ENCODE measurements at places on chromosomes 6 and 20.

- DNase-seq, result no peak
These were observed 8.8 kb upstream of the THBD start for GRCh38 chr20:23058240-23058639.

DNA sequence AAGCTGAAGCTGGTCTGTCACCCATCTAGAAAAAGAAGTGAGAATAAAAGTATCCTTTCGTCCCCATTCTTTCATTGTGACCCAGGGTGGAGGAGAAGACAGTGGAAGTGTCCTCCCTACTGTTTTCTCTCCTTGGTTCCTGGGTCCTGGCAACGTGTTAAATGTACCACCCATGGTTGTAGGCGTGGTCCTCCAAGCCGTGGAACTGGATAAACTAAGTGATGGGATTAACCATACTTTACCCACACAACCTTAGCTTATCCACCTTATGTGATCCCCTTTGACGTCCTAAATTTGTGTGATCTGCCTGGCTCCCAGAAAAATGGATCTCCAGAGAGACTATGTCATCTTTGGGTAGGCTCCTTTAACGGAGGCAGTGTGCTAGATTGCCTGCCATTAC, 47.4 kb downstream of the HLA-DPB1 start:
- no peak for DNase-seq

- no peak for DNase-seq
These were observed 1.7 kb upstream of the FBXO5 start for GRCh38 chr6:152984513-152984872.

- no peak for DNase-seq
These were observed at the start of gene MMP24 for GRCh38 chr20:35226126-35226883. Gene MMP24 (plus strand): TSS chr20:35226690. CDS start chr20:35226739, 49 bp downstream.

DNA sequence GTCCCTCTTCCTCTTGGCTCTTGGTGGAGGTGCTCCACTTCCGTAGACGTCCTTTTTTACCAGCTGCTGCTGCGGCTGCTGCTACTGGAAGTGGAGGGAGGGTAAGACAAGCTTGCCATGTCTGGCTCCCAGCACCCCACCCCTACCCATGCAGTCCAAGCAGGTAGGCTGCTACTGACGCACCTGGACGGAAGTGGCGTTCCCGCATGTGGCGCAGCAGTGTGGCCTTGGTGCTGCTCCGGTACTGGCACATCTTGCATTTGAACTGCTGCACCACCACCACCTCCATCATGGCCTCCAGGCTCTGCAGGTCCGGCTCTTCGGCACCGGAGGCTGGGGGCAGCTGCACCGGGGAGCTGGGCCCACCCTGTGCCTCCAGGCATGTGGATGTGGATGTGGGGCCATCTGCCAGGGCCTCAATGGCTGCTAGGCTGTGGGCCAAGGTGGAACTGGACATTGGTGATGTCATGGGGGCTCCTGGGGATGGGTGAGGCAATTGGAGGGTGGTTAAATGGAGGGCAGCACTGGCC, 4.4 kb downstream of the ZNF335 start:
- no peak for DNase-seq

GRCh38 chr6:148700047-148700715, 46.6 kb upstream of the UST start:
- DNase-seq, result no peak

GRCh38 chr6:160667639-160668481, 3.8 kb upstream of the LPA start:
- no peak for DNase-seq

- no peak for DNase-seq
These were observed 182.6 kb upstream of the NOX3 start for GRCh38 chr6:155638200-155638599.

DNA sequence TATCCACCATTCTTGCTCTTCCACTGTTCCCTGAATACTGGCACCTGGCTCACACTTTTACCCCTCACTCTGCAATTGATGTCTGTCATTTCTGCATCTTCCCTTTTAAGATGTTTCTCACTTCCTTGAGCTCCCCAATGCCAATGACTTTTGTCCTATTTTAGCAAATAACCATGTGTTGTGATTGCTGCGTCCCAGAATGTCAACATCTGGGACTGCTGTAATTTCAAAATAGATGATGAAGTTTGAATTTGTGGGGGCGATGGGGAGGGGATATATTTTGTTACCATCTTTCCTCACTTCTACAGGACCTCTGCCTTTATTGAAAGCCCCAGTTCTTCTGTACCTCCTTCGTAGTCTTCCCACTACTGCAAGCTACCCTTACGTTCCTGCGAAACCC, 40.0 kb upstream of the ADGRF5 start:
- DNase-seq, result no peak

DNA sequence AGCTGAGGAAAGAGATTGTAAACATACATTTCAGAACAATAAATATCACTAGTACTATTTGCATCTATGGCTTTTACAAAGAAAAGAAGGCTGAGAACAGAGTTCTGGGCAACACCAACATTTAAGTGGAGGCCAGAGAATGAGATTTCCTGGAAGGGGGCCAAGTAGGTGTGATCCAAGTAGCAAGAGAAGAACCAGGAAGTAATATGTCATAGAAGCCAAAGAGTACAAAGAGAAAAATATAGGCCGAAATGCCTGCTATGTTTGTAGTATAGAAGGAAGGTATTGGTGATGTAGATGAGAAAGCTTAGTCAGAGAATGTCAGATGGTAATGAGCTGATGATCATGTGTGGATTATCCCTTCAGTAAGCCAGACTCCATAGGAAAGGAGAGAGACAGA, 94.5 kb downstream of the PERP start:
- DNase-seq, result no peak

GRCh38 chr20:21615617-21616080, 89.8 kb upstream of the PAX1 start:
- DNase-seq, result peak; percentile 40

DNA sequence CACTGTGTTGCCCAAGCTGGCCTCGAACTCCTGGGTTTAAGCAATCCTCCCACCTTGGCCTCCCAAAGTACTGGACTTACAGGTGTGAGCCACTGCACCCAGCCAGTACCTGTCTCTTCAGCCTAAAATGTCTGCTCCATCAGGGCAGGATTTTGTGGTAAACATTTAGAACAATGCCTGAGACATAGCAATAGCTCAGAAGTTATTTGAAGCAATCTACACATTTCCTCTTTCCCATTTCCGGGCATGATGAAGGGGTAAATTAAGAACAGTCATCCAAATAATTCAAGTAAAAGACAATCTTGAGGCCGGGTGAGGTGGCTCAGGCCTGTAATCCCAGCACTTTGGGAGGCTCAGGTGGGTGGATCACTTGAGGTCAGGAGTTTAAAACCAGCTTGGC, 69.0 kb upstream of the ZNF217 start:
- DNase-seq, result no peak

- no peak for DNase-seq
These were observed 240.0 kb downstream of the ANKRD60 start for GRCh38 chr20:57988422-57988821.

- no peak for DNase-seq
These were observed 8.4 kb downstream of the ADIG start for GRCh38 chr20:38589351-38589750.

GRCh38 chr6:138206862-138207261, 11.4 kb downstream of the PBOV1 start:
- no peak for DNase-seq

DNA sequence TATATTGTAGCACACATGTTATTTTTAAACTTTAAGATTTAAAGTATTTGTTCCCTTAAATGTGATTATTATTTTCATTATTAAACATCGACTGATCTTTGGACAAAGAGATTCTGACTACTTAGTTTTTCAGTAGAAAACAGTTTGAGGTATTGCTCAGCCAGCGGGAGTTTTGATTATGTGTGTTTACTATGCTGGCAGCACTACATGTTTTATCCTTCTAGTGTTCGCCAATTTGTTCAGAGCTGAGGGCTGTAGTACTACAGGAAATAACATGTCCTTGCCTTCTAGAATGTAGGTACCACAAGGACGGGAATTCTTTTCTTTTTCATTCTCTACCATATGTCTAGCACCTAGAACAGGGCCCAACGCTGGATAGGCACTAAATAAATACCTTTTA, 11.1 kb upstream of the LCA5 start:
- no peak for DNase-seq

- DNase-seq, result no peak
These were observed 171.4 kb downstream of the MYLK4 start for GRCh38 chr6:2579241-2579761.

DNA sequence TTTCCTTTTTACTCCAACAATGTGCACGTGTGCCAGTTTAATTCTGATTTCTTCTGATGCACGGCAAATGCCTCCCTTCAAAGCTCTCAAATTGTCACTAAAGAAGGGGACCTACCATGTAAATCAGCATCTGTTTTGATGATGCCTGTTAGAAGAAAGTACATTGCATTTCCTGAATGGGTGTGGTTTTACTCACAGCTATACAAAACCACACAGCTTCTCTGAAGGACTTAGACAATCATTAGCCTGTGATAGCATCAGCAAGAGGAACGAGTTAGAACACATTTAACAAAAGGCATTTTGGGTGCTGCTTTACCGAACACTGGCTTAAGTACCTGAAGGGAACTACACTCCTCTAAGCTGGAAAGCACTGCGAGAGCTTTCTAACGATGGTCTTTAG, 109.4 kb downstream of the ATXN1 start:
- DNase-seq, result no peak
